ENCODE measurements at places on chromosomes 2 and 18.

DNA sequence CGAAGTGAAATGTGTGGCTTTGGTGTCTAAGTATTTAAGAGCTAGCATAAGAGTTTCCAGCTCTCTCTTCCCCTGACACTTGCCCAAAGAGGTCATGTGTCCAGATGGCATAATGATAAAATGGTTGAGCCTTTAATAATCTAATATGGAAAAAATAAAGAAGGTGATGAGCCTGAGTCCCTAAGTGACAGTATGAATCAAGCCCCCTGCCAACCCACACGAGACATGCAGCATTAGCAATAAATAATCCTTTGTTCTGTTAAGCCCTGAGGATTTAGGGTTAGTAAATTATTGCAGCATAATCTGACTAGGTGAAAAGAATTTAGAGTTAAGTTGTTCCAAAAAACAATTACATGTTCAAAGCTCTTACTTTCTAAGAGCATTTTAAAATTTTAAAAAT lies 217.2 kb upstream of the CCDC150 start:
- DNase-seq, result no peak

- DNase-seq, result no peak
Observed at GRCh38 chr2:177817300-177817699, 255.3 kb downstream of the PDE11A start.

DNA sequence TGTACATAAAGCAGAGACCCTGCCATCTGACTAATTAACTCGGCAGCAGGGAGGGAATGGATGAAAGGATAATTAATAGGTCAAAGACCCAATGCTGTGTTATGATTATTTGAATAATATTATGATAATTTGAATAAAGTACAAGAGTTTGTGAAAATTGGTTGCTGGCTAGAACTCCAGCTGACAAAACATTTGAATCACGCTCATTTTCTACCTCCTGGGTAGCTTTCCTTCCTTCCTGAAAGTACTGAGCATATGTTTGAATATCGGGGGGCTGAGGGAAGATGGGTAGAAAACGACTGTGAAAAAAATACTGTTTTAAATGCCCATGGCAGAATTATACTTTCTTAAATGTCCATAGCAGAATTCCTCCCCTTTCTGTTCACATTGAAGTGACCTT lies 243.6 kb upstream of the RBMS1 start:
- DNase-seq, result no peak

DNA sequence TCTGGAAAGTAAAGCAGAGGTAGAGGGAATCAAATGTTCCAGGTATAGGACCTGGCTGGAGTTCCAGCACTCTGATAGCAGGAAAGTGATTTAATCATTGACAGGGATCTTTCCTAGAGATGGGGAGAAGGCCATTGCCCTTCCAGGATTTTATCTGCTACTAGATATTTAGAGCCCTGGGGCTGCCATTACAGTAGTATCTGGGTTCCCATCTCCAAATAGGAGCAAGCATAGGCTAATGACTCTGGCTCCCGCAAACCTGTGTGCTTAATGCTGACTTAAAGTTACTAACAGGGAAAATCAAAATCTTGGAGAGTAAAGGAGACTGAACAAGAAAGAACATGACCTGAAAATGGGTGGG lies 297.6 kb upstream of the CCDC68 start:
- no peak for DNase-seq

GRCh38 chr2:175062787-175063585 lies 57.8 kb upstream of the CHN1 start:
- no peak for DNase-seq

- no peak for DNase-seq
Observed at GRCh38 chr2:98333922-98334321, 12.3 kb upstream of the CNGA3 start.

- peak; percentile 73 for DNase-seq
Observed at GRCh38 chr2:234289834-234290590, 206.9 kb downstream of the ARL4C start.

DNA sequence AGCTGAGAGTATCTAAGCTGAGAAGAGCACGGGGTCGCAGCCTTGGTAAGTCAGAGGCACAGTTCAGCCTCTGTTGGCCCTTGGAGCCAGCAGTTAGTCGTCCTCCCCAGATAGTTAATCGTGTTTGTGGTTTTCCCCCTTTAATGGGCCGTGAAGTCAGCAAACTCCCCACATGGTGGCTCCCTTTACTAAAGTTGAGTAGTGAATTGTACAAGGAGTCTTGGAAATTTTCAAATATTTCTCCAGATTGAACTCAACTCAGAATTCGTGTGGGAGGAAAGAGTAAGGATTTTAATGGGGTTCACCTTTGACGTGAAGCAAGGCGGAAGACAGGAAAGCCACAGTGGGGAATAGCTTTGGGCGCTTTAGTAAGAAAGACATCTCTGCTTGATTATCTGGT lies 2.4 kb upstream of the ADCYAP1 start:
- DNase-seq, result no peak
